BJ (cell line): ENCODE measurements at places on chromosomes 7 and 10.

DNA sequence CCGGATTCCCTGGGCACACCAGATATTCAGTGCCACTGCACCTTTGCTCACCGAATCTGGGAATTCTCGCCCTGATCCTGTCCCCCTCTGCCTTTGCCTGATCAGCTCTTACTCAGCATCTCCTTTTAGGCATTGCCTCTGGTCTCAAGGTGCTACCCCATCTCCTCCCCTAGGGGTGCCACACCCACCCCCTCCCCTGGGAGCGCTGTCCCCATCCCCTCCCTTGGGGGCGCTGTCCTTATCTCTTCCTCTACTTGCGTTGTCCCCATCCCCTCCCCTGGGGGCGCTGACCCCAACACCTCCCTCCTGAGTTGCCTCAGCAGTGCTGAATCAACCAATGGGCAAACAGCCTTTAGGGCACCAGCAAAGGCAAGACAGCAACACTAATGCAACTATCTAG is 686.9 kb upstream of the FOXK1 start:
- DNase-seq = no peak

- peak; percentile 44 for DNase-seq
Measured at GRCh38 chr7:100602889-100603725, 944 bp downstream of the PCOLCE start.

DNA sequence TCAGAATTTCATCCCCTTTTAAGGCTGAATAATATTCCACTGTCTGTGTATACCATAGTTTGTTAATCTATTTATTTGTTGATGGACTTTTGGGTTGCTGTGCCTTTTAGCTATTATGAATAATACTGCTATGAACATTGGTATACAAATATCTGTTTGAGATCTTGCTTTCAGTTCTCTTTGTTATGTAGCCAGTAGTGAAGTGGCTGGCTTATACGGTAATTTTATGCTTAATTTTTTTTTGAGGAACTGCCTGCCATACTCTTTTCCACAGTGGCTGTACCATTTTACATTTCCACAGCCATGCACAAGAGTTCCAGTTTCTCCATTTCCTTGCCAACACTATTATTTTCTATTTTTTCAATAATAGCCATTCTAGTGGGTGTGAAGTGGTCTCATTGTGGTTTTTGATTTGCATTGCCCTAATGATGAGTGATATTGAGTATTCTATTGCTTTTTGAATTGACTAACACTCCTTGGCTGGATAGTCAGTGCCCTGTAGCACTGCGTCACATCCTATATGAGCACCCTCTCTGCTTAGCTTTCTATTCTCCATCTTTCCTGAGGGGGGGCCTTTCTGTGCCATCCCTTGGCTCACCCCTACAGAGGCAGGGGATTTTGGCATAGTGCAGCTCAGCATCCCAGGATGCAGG is 29.4 kb upstream of the RAPGEF5 start:
- DNase-seq = no peak

DNA sequence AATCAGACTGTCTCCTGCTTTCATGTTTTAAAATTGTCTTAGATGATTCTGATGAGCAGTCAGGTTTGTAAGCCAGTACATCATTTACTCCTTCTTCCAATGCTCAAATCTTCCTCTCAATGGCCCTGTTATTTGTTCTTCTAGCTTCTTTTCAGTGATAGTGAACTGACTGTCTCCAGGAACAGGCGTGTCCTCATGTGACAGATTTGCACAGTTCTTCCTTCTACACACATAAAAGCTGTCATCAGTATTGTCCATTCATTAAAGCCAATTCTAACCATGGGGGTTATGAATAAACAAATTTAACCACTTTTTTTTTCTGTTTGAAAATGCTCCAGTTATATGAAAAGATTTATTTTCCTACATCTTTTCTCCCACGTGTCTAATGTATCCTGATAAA is 308.7 kb upstream of the SORCS1 start:
- no peak for DNase-seq

DNA sequence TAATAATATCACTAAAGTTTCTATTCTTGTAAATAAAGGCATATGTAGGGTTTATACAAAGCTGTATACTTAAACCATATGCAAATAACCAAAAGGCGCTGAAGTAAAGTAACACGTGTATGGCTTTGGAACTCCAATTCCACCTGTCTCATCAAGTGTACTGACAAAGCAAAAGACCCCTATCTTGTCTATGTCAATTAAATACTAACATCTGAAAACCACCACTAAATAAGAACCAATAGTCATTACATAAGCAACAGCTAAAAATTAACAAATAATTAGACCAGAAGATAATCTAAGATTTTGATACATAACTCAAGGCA is 93.9 kb downstream of the KMT2C start:
- no peak for DNase-seq

GRCh38 chr7:42843205-42843800 is 68.6 kb downstream of the C7orf25 start:
- no peak for DNase-seq

DNA sequence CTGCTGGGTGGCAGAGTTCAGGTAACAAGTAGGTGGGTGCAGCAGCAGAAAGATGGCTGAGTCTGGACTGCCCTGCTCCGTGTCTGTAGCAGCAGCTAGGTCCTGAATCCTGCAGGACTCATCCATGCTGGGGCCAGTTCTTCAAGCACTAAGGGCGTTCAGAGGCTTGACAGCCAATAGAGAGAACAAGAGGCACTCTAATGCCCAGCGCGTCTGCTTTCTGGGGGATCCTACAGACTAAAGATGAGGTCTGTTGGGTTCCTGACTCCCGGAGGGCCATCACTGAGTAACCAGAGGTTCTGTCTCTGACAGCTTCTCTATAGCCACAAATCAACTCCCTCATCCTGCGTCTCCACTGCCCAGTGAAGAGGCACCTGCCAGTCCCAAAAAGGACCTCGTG is 125.5 kb downstream of the PTPN20 start:
- no peak for DNase-seq

DNA sequence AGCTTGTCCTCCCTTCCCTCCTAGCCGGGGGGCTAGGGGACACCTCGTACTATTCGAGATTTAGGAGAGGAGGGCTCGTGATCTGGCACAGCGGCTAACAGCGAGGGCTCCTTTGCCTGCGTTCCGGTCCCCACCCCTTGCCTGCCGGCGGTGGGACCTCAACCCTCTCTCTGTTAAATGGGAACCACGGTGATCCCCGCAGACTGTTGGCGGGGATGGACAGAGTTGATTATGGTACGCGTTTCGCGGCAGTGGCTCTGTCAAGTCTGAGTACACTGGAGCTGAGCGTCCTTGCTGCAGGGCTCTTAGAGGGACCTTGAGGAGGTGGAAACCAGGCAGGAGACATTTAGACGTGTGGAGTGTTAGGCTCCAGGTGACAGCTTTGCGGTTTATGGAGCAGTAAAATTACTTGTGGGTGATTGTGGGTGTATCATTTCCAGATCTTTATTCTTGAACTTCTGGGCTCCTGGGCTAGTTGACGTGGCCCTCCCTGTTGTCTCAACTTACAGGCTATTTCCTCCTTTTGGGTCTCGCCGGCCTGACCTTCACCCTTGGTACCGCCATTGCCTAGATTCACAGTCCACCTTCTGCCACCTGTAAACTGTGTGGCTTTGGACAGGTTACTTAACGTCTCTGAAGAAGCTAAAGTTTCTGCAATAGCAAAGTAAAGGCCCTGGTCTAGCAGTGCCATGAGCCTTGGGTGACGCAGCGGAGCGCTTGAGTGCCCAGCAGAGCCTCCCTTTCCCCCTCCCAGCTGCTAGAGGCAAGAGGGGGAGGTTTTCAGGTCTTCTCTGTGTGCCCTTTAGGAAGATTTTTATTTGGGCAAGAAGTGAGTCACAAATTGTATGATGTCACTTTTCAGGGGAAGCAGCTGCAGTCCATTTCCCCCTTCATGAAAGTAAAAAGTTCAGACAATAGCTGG is 739 bp downstream of the CASP7 start:
- DNase-seq = no peak

DNA sequence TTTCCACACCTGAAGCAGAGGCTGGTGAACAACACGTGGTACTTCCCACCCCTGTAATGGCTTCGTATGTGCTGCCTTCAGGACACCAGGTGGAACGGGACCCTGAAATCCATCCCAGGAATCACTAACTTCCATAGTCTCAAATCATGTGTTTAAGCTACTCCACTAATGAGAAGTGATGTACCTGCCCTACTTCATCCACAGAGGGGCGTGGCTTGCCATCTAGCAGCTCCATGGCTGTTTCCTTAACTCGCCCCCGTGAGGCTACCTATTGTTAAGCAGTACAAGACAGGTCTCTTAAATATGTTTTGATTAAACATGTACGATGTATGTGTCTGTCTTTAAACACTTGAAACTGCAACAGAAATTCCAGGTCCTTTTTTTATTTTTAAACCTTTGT is 31.8 kb downstream of the ARL3 start:
- DNase-seq = no peak

- DNase-seq = no peak
Measured at GRCh38 chr10:121187391-121187790, 336.2 kb downstream of the WDR11 start.

DNA sequence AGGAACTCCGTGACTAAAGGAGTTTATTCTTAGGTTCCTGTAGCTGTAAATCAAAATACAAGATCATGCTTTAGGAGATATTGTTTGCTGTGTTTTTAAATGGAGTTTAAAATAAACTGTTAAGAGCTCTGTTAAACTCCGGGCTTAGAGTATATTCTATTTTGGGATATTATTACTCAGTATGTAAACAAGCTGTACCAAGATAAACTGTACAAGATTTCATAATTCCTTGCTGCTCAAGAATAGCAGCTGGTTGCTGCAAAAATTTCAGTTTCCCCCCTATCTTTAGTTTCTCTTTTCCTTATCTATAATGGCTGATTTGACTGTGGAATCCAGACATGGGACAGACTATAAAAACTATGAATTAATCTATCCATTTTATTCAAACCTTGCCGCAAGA is 215.7 kb downstream of the HTR7 start:
- peak; percentile 19 for DNase-seq

GRCh38 chr7:99050971-99051370 is 92.9 kb downstream of the SMURF1 start:
- no peak for DNase-seq

DNA sequence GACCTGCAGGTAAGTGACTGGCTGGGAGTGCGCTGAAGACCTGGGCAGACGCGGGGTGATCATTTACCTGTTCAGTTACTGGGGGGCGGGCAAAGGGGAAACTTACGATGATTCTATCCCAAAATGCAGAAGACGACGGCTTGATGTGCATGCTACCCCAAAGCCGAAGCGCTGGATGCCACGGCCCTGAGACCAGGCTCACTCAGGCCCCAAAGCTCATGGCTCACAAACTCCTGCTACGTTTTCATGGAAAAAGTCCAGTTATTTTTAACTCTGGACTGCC is 200.6 kb downstream of the DIP2C start:
- no peak for DNase-seq

DNA sequence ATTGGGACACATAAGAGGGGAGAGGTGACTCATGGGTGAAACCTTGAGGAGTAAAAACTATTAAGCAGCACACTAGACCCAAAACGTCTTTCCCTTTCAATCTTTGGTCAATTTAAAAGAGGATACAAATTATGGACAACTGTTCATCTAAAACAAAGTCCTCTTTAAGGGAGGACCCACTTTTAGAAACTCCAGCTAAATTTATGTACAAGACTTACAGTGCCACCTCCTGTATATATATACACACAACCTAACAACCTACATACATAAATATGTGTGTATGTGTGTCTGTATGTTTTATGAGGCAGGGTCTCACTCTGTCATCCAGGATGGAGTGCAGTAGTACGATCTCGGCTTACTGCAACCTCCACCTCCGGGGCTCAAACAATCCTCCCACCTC is 18.1 kb upstream of the ZC3HAV1 start:
- DNase-seq = no peak

GRCh38 chr7:19920705-19921104 is 147.3 kb upstream of the TMEM196 start:
- DNase-seq = no peak

- DNase-seq = no peak
Measured at GRCh38 chr10:86545101-86545500, 23.5 kb upstream of the WAPL start.

GRCh38 chr7:155299535-155300202 is 2.0 kb downstream of the INSIG1 start:
- DNase-seq = no peak

DNA sequence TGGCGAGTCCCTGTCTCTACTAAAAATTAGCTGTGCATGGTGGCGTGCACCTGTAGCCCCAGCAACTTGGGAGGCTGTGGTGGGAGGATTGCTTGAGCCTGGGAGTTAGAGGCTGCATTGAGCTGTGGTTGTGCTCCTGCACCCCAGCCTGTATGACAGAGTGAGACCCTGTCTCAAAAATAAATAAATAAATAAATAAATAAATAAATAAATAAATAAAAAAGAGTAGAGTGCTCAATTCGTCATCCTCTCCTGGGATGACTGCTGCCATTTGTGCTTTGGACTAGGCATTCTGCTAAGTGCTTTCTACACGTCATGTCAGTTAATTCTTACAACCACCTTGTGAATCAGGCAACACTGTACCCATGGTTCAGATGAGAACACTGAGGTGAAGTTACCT is 130.6 kb downstream of the DOCK1 start:
- DNase-seq = no peak

- DNase-seq = no peak
Measured at GRCh38 chr10:50381642-50382041, 130.3 kb upstream of the ASAH2 start.

GRCh38 chr10:7475046-7475911 is 64.4 kb upstream of the SFMBT2 start:
- DNase-seq = no peak

GRCh38 chr7:105112440-105113418 is 98.7 kb downstream of the KMT2E start:
- DNase-seq = no peak

DNA sequence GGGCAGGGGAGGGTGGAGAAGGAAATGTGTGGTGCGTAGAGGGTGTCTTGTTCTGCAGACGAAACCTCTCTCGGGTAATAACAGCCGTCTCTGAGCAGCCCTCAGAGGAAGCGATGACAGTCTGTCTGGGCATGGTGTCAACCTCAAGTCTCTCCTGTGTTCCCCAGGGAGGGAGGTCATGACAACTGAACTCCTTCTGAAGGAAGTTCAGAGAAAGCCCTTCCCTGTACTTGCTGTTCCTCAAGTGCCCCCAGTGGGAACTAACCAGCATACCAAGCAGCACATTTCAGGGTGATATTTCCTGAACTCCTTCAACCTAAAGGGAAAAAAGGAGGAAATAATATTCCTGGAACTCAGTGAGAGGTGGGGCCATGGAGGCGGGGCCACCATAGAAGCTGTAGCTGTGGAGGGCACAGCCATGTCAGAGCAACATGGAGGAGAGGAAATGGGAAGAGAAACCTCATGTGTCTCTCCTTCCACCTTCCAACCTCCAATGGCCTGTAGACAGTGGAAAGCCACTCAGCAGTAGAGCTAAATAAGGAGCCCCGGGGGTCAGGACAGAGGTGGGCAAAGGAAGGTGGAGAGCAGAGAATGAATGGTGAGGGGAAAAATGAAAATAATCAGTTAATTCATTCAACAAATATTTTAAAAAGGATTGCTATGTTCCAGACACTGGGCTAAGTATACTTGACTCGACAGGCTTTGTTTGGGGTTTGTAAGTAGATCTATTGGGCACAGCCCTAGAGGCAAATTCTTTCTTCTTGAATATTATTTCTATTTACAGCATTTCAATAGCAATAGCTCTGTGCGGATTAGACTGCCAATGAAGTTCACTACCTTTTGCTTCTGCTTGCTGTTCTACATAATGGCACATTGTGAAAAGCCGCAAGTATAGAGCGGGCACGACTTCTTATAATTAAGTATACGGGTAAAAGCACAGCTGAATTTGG is 61.0 kb upstream of the AOAH start:
- no peak for DNase-seq

GRCh38 chr7:78296644-78297371 is 498.2 kb downstream of the PHTF2 start:
- DNase-seq = no peak
